ENCODE measurements at places on chromosomes 2 and 18.

DNA sequence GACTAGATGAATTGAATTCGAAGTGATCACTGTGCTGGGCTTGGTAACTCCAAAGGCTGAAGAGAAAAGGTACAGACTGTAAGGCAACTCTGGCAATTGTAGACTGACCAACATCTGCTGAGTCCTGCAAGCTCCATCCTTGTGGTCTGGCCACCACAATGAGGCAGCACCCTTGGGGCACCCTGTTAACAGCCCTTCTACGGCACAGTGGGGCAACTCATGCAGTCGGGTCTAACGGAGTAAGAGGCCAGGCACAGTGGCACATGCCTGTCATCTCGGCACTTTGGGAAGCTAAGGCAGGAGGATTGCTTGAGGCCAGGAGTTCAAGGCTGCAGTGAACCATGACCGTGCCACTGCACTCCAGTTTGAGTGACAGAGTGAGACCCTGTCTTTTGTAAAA, 126.8 kb downstream of the ZAP70 start:
- no peak for DNase-seq

GRCh38 chr2:239380831-239381708, 19.8 kb downstream of the HDAC4 start:
- no peak for DNase-seq

- no peak for DNase-seq
Measured at GRCh38 chr2:129301431-129301913, 678.0 kb upstream of the RAB6C start.

- no peak for DNase-seq
Measured at GRCh38 chr2:70771446-70771845, 3.4 kb upstream of the ADD2 start.

DNA sequence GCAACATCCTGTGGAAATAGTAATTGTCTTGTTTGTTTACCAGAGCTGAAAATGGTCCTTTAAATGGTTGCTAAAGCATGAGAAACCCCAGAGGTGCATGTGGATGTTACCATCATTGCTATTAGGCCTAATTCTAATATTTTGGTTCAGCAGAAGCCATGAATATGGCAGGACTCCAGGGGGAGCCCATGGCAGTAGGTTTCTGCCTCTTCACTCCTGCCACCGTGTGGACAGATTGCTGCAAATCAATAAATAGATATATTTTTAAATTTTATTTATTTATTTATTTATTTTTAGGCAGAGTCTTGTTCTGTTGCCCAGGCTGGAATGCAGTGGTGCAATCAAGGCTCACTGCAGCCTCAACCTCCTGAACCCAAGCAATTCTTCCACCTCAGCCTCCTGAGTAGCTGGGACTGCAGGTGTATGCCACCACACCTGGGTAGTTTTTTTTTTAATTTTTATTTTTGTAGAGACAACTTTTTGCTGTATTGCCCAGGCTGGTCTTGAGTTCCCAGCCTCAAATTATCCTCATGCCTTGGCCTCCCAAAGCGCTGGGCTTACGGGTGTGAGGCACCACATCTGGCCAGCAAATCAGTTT, 54.9 kb upstream of the CAPN13 start:
- DNase-seq, result no peak

DNA sequence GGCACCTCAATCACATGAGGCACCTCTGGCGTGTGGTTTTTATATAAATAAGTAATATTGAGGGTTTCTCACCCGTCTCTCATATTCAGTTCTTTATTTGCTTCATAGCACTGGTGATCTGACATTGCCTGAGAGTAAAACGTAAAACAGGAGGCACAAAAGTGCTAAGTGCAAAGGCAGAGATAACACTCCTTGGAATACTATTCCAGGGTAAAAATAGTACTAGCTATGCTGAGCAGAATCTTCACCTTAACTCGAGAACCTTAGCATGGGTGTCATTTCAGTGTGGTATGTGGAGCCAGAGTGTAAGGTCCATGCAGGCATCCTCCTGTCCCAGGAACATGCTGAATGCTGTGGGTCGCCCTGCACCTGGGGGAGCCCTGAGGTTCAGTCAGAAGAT, 26.9 kb downstream of the ZCCHC2 start:
- DNase-seq, result no peak

GRCh38 chr18:11676867-11677266, 12.2 kb upstream of the GNAL start:
- DNase-seq, result no peak

DNA sequence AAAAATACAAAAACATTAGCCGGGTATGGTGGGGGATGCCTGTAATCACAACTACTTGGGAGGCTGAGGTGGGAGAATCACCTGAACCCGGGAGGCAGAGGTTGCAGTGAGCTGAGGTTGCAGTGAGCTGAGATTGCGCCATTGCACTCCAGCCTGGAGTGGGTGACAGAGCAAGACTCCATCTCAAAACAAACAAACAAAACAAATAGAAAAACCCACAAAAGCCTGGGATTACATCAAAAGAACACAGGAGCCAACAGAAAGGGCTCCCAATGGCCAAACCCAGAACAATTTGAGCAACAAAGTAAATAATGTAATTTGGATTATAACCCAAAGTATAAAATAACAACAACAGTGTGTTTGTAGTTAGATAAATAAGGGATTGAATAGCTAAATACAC, 159.8 kb downstream of the UXS1 start:
- DNase-seq, result no peak

- peak; percentile 82 for DNase-seq
Measured at GRCh38 chr2:3604991-3605961, 10.4 kb downstream of the COLEC11 start.

- DNase-seq, result no peak
Measured at GRCh38 chr2:190596993-190597392, 51.9 kb upstream of the NAB1 start.

DNA sequence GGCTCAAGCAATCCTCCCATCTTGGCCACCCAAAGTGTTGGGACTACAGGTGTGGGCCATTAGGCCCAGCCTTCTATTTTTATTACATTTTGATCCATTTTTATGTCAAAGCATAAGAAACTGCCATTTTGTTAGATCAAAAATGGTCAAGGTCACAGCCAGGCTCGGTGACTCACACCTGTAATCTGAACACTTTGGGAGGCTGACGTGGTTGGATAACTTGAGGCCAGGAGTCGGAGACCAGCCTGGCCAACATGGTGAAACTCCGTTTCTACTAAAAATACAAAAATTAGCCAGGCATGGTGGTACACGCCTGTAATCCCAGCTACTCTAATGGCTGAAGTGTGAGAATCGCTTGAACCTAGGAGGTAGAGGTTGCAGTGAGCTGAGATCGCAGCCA, 49.2 kb downstream of the EEF1B2 start:
- no peak for DNase-seq

DNA sequence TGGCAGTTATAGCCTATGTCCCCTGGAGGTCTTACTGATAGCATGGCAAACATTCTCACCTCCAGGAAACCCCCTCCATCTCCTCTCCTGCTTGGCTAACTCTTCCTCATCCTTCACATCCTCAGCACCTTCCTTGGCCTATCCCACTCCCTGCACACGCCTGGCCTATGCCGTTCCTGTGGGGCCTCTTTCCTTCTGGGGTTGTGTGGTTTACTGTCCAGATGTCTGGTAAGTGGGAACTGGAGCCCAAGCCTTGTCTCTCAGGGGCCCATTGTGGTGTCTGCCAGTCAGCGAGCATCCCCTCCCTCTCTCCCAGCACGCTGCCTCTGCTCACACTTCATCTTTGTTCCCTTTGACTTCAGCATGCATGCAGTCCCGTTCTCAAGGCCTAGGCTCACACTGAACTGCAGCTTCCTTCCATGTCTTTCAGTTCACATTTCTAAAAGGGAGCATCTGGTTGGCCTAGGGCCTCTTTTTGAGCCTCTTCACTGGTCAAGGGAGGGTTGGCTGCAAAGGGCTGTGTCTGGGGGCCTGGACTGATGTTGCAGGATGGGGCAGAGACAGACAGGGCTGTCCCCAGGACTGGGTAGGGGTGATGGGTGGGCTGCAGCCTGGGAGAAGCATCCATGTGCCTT, 13.1 kb downstream of the SPR start:
- DNase-seq, result no peak

GRCh38 chr2:219426068-219426443, 7.9 kb downstream of the DES start:
- DNase-seq, result no peak

GRCh38 chr2:102337012-102337411, 18.6 kb upstream of the IL18R1 start:
- no peak for DNase-seq

DNA sequence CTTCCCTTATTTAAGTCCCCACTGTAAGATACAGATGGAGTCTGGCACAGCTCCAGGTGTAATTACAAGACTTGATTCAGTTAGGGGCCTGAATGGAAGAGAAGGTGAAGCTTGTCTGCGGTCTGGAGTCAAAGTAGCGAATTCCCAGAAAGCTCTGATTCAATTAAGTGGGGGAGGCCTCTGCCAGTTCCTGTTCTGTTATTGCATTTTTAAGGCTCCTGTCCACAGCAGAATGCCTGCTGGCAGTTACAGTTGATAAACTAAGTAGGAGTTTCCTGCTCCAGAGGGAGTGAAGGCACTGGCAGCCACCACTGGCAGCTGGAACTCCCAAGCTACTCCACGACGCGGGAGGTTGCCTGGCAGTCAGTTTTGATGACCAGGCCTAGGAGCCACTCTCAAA, 181.1 kb downstream of the SOCS6 start:
- DNase-seq, result peak; percentile 89

GRCh38 chr18:22840606-22841144, 92.5 kb upstream of the RBBP8 start:
- no peak for DNase-seq

DNA sequence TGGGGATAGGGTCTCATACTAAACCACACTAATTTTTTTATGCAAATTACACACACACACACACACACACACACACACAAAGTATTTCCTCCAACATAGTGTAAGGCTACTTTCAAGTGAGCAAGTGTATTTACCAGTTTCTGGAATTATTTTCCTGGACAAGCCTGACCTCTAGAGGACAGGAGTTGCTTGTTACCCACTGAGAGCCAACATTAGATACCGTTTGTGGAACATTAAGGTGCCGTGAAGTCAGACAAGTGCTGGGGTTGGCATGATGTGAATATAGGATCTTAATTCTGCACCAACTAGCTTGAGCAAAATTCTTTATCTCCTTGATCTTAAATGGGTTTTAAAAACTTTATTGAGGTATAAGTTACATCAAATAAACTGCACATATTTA, 39.3 kb upstream of the SERPINB2 start:
- DNase-seq, result peak; percentile 75

GRCh38 chr2:135948642-135949355, 36.6 kb downstream of the DARS1 start:
- no peak for DNase-seq

DNA sequence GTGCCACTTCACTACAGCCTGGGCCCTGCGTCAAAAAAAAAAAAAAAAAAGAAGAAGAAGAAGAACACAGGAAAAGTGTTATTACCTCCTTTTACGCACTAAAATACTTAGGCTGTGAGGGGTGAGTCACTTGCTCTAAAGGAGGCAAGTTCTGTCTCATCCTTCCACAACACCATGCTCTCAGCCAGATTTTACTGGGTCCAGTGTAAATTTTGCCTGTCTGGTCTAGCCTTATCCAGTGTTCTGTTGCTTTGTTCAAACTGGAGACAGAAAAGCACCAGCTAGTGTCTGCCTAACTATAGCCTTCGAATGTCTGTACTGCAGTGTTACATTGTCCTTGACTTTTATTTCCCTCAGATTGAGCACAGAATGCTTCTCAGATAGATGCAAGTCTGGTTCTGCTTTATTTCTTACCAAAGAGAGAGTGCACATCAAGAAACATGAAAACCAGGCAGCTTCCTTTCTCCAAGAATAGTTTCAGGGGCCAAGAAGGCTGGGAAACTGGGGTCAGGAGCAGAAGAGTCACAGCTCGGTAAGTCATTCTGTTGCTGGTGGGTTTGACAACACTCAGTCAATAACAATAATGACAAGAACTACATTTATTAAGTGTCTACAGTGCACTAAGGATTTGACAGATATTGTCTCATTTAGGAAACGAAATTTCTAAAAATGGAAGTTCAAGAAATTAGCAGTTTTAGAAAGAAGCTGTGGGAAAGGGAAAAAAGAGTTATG, 3.1 kb upstream of the MSGN1 start:
- no peak for DNase-seq

DNA sequence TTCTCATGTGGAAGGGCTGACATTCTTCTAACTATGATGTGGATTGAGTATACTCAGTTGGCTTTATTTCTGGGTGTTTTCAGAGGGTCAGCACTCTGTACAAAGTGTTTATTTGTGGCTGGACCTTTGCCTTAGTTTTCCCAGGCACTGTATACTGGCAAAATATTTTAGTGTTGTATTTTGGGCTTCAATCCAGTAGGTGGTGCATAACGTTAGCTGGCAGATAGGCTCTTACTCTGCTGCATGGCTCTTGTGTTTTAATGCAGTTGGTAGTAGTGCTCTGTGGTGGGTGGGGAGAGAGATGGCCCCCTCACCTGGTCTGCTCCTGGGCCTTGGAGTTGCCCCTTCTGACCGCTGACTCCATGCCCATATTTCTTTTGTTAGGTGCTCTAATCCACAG, 75.6 kb upstream of the REG3A start:
- DNase-seq, result no peak

- peak; percentile 68 for DNase-seq
Measured at GRCh38 chr2:181742922-181743722, 62.8 kb upstream of the NEUROD1 start.

- no peak for DNase-seq
Measured at GRCh38 chr2:104851291-104852089, 2.4 kb upstream of the POU3F3 start.

DNA sequence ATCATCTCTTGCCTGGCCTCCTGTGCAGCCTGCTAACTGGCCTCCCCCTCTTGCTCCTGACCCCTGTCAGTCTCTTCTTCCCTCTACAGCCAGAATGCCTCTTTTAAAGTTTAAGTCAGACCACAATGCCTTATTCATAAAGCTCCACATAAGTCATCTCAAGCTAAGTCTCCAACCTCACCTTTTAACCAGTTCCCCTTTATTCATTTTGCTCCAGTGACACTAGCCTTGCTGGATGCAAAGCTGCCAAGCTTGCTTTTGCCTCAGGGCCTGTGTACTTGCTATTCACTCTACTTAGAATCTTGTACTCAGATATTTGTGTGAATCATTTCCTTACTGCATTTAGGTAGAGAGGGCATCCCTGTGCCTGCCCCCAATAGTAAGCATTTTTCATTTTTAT, 180.9 kb downstream of the PDE1A start:
- DNase-seq, result no peak

DNA sequence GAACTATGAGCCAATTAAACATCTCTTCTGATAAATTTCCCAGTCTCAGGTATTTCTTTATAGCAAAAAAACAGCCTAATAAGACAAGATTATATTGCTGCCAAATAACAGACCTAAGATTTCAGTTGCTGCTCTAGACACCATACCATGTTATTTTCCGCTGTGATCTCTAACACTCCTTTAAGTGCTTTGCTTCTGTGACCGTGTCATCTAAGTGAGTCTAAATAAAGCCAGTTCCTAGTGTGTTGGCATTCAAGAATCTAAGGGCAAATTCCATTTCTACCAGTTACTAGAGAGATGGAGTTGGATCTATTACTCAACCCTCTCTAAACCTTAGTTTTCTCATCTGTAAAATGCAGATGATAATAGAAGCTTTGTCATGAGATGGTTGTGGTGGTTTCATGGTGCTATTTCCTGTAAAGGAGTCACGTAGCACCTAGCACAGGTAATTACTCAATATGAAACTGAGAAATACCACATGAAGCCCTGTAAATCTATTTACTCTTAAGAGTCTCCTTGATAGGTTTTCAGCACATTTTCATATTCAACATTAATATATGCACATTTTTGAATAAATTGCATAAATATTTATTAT, 40.5 kb downstream of the SPHKAP start:
- DNase-seq, result no peak

All from NCI-H2227 treated with DMSO at 0.1 percent for 48 hours (cell line).